CD4-positive, alpha-beta T cell treated with Interleukin-21 for 1 hour (primary cell): ENCODE measurements at places on chromosomes 3 and 15.

DNA sequence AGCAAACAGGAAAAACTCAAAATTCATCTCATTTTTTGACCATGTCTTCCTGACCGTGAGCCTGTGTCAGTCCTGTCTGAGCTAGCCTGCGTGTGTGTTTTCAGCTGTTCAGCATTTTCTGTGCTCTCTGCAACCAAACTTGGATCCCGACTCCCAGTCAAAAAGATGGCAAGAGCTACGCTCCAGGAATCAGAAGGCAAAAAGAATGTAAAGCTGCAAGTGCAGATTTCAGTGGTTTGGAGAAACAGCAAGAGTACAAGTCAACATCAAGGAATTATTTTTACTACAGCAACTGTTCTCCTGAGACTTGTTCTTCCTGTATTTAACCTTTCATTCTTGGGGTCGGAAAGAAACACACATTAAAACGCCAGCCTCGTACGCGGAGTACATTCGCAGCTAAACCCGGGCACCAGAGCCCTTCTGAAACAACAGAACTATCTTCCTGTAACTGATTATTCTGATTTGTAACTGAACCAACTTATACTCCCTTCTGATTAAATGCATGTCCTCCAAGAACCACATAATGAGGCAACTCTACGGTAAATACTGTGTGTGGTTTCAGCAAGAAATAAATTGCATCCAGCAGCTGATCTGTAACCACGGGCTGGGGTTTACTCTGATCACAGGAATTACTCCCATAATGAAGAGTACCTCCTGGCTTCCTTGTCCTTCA lies 107.4 kb downstream of the LRIG1 start:
- no peak for DNase-seq

- DNase-seq, result no peak
Observed at GRCh38 chr3:76438971-76439370, 600.9 kb upstream of the ROBO2 start.

DNA sequence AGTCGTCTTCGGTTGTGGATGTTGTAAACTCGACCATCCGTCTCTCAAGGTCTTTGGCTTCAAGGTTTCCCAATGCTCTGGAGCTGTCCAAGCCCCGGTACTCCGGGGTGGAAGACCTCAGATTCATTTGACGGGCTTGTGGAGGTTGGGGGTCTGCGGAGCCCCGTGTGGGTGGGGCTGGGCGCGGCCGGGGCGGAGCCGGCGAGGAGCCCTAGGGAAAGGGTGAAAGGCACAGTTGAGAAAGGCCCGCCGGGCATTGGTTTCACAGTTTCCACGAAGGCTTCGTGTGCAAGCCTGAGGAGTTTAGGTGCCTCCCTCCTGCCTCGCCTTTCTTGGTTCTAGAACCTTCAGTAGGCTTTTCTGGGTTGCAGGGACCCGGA lies 360 bp upstream of the MGA start:
- DNase-seq, result no peak

- no peak for DNase-seq
Observed at GRCh38 chr3:9770276-9770812, 597 bp upstream of the CAMK1 start.

GRCh38 chr15:40087991-40088928 lies 20.4 kb downstream of the BMF start:
- no peak for DNase-seq

DNA sequence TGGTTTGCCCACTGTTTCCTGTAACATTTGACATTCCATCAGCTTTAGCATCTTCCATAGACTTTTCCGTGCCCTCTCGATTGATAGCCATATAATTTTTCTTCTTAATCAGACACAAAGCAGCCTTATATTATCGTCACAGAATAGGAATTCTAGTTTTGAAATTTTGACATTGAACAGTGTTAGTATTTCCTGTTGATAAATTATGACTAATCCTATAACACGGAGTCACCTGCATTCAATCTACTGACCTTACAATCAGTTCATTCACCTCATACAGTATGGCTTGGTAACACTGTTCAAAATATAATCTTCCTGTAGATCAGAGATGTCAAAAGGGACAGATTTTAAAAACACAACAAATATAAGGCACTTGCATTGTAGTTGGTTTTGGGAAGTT lies 423.7 kb downstream of the C3orf38 start:
- DNase-seq, result no peak

GRCh38 chr3:120364821-120365220 lies 15.7 kb upstream of the LRRC58 start:
- no peak for DNase-seq

GRCh38 chr3:189641776-189642175 lies 10.6 kb downstream of the TP63 start:
- DNase-seq, result no peak
